ENCODE measurements at places on chromosomes 1 and 21.

- no peak for DNase-seq
Measured at GRCh38 chr1:95650631-95651030, 416.6 kb downstream of the RWDD3 start.

- DNase-seq, result no peak
Measured at GRCh38 chr21:41254090-41254700, 62.4 kb upstream of the FAM3B start.

GRCh38 chr21:33924079-33924765, 8.6 kb upstream of the ATP5PO start:
- peak; percentile 71 for DNase-seq

- DNase-seq, result no peak
Measured at GRCh38 chr1:173861731-173862145, 6.1 kb downstream of the GAS5 start.

GRCh38 chr1:94636624-94637023, 95.1 kb upstream of the F3 start:
- no peak for DNase-seq

DNA sequence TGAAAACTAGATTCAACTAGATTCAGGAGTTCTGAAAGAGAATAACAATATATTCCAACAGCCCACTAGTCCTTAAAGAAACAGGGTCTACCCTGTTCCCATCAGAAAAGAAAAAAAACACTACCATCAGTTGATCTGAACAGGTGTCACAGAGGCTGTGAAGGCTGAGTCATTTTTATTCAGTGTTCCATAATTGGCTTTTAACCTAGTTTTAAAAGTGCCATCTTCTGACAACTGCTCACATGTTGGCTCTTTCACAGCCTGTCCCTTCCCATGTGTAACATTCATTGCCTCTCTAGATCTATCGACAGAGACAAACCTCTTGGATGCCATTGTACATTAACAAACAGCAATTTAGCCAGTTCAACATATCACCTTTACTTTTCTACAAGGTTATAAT, 243.7 kb downstream of the TBX15 start:
- no peak for DNase-seq

- no peak for DNase-seq
Measured at GRCh38 chr1:223016381-223016780, 126.7 kb downstream of the TLR5 start.

DNA sequence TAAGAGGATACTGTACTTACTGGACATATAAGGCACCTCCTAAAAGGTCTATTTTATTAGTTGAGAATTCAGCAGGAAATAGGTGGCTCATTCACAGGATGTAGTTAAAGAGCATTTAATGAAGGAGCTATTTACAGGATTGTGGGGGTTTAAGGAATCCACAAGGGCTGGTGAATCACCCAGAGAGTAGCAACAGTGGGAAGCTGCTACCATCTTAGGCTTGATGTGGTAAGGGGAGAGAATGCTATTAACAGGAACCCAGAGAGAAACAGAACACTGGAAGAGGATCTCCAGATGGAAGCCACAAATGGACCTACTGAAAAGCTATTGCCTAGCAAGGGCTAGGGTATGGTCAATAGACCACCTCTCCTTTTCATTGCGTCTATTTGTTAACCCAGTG, 52.0 kb upstream of the COL11A1 start:
- DNase-seq, result no peak

DNA sequence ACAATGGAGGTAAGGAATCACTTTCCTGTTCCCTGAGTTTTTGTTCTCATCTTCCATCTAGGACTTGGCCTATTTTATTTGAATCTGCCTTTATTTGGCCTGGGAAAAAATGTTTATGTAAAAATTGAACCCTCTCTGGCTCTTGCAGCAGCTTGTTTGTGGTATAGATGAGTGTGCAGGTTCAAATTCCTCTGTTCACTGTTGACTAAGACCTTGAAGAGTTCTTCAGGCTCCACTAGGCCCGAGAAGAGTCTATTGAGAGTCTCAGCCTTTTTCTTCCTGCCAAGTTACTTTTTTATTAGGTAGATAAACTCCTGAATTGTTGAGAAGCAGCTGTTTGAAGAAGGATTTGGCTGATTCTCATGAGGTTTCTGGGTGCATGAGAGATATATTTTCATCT, 248.8 kb upstream of the ADGRL2 start:
- DNase-seq, result no peak
